ENCODE measurements at places on chromosomes 2 and 18.

DNA sequence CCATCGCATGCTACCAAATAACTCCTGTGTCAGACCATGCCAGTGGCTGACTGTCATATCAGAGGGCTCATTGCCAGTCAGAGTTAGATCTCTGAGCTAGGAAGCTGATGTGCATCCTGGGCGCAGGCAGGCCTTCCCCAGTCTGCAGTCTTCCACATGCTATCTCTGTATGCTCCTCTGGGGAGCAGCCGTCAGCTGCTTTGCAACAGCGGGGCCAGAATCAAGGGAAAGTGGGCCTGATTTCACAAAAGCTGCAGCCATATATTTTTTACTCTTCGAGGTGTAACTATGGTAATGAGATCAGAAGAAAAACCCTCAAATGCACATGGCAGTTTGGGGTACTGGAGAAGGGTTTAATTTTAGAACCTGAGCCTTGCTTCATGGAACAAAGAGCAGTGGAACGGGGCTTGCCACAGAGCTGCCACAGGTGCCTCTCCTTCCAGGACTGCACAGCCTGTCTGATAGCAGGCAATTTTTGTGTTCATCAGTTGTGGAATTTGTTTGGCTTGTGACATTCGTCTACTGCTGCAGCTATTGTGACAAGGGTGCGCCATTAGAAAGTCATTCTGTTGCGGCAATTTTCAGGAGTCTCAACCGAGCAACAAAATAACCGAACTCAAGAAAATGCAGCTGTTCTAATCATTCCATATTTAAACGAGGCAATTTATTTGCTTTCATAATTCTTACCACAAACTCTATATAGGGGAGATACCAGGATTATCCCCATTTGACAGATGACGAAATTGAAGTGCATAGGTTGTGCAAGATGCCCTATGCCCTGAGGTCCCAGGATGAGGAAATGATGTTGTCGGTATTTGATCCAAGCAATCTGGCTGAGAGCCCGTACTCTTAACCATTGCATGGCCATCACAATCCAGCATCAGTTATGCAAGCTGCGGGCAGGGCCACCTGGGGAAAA is 109.6 kb upstream of the CYRIA start:
- DNase-seq: no peak

GRCh38 chr2:42009657-42010580 is 37.9 kb upstream of the PKDCC start:
- DNase-seq: no peak

DNA sequence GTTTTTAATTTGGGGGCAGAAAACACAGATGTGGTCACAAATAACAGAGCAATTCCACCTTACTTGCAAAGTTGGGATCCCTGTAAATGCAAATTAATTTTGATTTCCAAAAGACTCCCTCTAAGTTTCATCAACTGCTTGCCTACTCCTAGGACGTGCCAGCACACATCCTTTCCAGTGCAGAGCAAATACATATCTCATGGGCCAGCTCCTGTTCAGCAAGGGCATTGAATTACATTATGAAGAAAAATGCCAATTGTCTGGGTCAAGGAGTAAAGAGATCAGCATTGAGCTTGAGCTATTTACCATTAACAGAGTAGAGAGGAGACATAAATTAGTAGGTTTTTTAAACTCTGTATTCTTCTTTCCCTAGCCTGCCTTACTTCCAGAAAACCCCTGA is 18.8 kb downstream of the PID1 start:
- DNase-seq: no peak

- peak; percentile 31 for DNase-seq
Measured at GRCh38 chr18:23982155-23983079, 32.1 kb upstream of the TTC39C start.

DNA sequence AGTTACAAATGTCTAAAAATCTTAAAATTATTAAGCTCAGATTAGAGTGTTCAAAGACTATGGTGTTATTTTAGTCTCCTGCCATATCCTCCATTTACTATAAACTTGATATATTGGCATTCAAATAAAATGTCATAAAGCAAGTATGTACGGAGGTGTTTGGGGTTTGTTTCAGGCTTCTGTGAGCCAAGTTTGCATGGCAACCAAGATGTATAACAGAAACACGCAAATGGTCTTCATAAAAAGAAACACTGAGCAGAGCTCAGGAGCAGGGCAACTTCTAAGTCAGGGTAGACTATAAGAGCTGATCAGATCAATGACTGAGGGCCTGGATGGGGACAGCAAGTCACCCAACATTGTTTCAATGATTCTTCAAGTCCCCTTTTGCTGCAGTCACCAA is 20.5 kb upstream of the OSR1 start:
- DNase-seq: no peak

Data from ascending aorta (tissue), 2 donors.